HFF-Myc (cell line): ENCODE measurements at places on chromosomes 4 and X.
A peak's percentile ranks its signal among the peaks of the same experiment; 100 is the strongest.

DNA sequence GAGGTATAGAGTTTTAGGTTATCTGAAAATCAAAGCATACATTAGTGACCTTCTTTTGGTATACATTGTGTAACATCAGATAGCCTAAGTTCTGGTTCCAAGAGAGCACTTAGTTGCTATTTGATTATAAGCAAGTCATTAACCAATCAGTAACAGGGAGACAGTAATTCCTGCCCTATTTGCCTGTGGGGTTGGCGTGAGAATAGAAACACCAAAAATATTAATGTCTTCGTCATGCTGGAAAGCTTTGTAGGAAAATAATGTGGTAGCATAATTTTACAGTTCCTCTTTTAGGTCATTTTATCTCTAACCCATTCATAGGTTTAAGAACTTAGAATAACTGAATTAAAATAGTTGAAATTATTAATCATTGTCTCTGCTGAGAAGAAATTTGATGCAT is 37.8 kb downstream of the NPNT start:
- no peak for DNase-seq

DNA sequence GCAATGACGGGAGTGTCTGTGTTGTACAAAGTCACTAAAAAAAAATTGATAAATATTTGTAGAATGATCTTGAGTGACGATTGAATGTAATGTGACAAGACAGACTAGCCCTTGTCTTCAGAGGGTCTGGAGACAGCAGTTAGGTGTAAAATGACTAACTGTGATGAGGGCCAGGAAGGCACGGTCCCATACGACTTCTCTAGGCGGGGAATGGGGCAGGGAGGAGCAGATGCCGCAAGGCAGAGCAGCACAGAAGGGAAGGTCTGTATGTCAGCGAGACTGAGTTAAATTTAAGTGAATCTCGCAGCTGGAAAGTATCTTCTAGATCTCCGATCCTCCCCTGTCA is 405 bp downstream of the CENPE start:
- no peak for DNase-seq

- DNase-seq, result no peak
Observed at GRCh38 chr4:133891011-133891410, 310.6 kb downstream of the PABPC4L start.

DNA sequence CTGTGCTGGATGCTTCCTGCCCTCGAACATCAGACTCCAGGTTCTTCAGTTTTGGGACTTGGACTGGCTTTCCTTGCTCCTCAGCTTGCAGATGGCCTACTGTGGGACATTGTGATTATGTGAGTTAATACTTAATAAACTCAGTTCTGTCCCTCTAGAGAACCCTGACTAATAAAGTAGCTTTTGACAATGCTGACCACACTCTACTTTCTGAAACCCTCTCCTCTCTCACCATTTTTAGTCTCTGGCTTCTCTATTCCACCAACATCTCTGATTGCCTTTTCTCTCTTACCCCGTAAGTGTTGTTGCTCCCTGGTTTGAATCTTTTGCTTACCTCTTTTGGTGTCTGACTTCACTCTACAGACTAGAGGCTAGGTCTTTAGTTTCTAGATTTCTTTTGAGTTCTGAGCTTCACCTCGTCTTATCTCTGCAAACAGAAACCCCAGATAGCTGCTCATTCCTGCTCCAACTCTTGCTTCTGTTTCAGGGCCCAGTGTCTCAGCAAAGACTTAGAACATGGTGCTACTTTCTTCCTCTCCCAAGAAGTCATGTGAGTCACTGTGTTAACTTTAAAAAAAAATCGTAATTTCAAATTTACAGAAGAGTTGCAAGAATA is 11.4 kb downstream of the TMSB4X start:
- DNase-seq, result no peak

- no peak for DNase-seq
Observed at GRCh38 chrX:155747520-155747919, 133.6 kb upstream of the VAMP7 start.

GRCh38 chr4:89268679-89269078 is 38.9 kb downstream of the GPRIN3 start:
- DNase-seq, result no peak

DNA sequence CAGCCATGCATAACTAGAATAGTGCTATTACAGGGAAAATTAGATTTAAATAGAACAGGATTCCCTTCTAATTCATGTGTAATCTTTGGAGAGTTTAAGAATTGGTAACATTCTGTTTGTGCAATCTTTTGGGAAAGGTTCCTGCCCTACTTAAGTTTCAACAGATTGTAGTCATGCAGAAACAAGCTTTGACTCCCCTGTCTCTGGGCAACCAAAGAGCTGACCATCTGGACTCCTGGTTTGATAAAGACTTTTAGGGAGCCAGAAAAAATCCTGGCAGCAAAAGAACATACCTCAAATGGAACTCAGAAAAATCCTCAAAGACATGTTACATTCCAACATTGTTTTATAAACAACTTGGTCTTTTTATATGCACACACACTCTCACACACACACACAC is 191.1 kb upstream of the NEIL3 start:
- DNase-seq, result peak; percentile 69

DNA sequence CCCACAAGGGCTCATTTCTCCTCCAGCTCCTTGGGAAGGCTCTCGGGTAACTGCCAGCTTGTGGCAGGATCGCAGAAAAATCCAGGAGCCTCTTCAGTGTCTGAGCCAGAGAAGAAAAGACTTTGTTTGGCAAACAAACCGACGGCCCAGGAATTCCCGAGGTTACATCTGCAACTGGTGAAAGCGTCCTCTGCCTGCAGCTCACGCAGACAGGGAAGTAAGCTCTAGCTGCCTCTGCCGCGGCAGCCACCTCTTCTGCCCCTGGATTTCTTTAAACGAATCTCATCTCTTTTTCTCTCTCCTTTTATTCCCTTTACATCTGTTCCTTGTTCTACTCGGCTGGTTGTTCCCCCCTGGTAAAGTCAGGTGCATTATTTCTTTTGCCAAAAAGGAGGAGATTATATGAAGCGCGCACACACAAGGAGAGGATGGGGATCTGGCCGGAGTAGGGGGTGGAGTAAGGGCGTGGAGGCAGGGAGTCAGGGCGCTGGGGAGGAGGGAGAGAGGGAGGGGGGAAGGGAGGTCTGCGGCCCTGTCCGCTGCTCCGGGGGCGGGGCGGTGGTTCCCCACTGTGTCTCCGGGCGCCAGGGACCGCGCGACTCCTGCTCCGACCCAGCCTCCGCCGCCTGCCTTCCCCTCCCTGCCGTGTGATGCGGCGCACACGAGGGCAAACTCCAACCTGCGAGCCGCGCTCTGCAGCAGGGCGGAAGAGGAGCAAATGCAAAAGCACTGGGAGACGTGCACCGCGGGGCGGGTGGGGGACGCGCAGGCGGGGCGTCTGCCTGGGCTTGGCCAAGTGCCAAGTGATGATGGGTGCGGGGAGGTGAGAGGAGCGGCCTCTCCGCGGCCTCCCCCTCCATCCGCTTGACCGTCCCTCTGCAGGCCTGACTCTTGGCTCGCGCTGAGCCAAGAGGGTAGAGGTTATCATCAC is at the start of gene DCHS2:
Gene DCHS2 (minus strand): TSS at position 459 of the 931 bp plus-strand sequence. CDS start 444 bp downstream, at position 15.
- DNase-seq, result no peak
